ENCODE measurements at places on chromosomes 12 and 14.
A peak's percentile ranks its signal among the peaks of the same experiment; 100 is the strongest.

DNA sequence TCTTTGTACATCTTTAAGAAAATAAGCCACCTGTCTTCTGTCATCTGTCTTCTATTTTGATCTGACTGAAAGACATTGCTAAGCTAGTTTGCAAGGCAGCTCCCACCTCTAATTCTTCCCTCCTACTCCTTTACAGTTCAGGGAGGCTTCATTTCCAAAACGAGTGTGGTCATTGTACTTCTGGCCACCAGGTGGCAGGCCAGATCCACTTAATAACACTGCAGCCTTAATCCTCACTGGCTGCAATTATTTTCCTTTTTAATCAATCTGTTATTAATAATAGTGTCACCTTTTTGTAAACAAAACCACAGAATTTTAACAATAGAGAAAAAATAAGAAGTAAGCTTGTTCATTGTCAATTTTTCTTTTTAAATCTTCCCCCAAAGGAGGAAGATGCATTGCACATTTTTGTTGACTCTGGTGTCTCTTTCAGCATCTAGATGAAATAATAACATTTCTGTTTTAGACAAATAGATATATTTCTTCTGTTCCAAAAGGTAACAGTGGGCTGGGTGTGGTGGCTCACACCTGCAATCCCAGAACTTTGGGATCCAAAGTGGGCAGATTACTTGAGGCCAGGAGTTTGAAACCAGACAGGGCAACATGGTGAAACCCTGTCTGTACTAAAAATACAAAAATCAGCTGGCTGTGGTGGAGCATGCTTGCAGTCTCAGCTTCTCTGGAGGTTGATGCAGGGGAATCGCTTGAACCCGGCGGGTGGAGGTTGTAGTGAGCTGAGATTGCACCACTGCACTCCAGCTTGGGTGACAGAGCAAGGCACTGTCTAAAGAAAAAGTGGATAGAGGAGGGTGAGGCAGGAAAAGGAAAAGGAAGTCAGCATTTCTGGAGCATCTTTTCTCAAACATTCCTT lies 23.3 kb downstream of the GABARAPL1 start:
- DNase-seq = peak; percentile 30

DNA sequence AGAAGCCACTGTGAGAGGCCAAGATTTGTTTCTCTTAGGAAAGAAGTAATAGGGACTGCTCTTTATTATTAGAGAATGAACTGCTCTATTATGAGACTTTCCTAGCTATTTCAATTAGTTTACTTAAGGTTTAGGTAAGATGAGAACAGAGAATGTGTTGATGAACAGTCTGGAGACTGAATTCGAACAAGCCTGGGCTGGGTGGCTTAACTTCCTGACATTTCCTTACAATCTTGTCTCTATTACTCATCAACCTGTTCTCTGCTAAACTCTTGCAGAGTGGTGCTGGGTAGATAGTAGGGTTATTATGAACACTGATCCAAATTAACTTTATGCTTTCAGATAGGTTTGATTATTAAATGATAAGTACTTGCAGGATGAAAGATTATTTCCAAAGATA lies 31.2 kb downstream of the SLC15A5 start:
- no peak for DNase-seq

GRCh38 chr12:12705838-12706520 lies 10.0 kb upstream of the GPR19 start:
- DNase-seq = no peak

GRCh38 chr12:112482733-112483132 lies 64.0 kb downstream of the PTPN11 start:
- no peak for DNase-seq
